ENCODE measurements at places on chromosomes 2 and 18. TPM values are rescaled to one million over a fixed set of nuclear protein-coding genes. Genes with fewer than 3 reads are reported as not detected.

Gene KRTCAP3
- total RNA-seq, result 39.7 TPM

Gene CHRNG
- total RNA-seq, result not detected

Gene SKOR2
- not detected for total RNA-seq

DNA sequence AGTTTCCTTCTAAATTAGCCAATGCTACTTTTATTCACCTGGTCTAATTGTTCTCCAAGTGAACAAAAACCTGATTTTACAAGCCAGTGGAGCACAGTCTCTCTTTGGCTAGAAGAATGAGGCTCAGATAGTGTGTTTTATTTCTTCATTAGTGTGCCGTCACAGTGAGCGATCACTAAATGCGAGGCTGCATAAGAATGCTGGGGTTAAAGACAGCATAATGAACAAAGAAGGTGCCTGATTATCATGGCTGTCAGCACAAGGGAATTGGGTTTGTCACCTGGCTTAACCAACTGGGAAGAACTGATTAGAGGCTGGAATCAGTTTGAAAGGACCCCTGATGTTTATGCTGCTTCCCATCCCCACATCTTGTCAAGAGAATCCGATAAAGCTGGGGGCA lies 76.4 kb downstream of the EPHA4 start:
- no peak for DNase-seq

DNA sequence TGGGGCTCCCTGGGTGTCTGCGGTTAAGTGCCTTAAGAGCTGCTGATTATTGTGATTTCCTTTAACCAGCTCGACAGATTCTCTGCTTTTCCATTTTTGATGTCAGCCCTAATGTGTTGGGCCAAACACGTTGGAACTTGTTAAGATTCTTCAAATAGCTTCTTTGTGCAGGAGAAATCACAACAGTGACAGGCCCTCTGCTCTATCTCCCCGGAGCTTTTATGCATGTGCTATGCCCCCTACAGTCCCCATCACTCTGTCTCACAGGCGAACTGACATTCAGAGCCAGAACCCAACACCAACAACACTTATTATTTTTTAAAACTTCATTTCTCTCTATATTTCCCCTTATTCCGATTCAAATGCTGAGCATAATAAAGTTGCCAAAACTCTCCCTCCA lies 371.7 kb upstream of the CELF4 start:
- no peak for DNase-seq

DNA sequence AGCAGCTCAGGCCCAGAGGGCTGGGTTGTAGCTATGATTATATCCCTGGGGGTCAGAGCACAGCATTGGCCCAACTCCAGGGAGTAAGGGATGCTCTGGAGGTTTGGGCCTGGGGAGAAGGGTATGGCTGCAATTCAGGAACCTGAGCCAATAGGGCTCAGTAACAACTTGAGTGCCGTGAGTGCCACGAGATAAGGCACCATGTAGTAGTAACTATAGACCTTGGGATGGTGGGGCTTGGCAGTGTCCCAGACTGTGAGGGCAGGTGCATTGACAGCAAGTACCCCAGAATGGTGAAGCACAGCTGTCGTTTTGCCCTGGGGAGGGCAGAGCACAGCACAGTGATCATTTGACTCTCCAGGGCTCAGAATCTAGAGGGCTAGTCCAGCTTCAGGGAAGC lies 45.1 kb upstream of the ZNF396 start:
- DNase-seq, result no peak

GRCh38 chr2:202425036-202425435 lies 48.9 kb downstream of the BMPR2 start:
- no peak for DNase-seq
